ENCODE measurements at places on chromosomes 3 and 15.

GRCh38 chr3:194781617-194782016 is 95.9 kb downstream of the FAM43A start:
- DNase-seq = no peak

GRCh38 chr3:115517457-115518050 is 105.8 kb upstream of the GAP43 start:
- no peak for DNase-seq

DNA sequence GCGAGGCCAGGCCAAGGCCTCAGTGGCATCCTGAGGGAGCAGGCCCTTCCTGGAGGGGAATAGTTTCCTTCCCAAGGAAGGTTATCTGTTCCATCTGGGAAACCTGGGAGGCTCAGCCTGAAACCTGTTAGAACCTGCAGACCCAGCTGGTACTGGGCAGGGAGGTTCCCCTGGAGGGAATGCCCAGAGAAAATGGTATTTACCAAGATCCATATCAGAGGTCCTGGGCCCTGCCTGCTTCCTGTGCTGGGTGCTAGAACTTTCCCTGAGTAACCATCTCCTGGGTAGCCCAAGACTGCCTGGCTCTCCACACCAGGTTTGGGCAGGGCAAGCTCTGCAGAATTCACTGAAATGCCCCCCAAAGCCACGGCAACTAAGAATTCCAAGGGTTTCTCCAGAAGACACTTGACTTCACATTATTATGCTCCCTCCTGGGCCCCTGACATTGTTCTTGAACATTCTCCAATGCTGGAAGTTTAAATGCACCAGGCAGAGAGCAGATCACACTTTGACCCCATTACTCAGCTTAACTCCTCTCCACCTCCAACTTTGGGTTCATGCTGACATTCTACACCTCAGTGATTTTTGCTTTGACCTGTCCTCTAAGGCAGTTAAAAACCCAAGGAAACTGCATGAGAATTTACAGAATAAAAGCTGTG is 2.0 kb downstream of the CA12 start:
- DNase-seq = no peak

DNA sequence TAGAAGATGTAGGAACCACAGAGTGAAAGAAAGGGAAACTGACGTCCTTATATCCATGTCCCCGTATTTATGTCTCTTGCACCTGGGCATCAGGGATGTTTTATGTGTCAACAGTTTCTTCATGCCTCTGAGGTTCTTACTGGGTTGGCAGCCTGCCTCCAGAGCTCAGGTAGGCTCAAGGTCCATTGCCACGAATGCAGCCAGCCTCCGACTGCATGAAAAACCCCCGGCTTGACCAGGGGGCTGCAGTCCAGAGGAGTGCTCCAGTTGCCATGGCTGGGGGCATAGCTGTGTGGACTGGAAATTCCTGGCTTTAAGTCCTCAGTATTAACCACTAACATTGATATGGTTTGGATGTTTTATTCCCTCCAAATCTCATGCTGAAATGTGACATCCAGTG is 2.8 kb upstream of the CSPG5 start:
- DNase-seq = no peak

DNA sequence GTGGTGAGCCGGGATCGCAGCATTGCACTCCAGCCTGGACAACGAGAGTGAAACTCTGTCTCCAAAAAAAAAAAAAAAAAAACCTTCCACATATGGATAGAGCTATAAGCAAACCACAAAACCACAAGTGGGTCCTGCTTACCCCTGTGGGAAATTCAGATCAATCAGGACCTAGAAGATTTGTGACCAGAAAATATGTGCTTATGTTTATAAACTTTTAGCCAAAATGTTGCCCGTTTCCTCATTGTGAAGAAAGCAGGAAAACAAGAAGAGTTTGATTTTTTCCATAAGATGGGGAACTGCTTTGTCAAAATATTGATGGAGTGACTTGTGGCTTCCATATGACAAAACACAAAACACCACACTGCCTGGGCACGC is 3.4 kb upstream of the SLC25A38 start:
- DNase-seq = no peak

GRCh38 chr15:99252326-99252725 is 1.0 kb downstream of the LRRC28 start:
- no peak for DNase-seq

DNA sequence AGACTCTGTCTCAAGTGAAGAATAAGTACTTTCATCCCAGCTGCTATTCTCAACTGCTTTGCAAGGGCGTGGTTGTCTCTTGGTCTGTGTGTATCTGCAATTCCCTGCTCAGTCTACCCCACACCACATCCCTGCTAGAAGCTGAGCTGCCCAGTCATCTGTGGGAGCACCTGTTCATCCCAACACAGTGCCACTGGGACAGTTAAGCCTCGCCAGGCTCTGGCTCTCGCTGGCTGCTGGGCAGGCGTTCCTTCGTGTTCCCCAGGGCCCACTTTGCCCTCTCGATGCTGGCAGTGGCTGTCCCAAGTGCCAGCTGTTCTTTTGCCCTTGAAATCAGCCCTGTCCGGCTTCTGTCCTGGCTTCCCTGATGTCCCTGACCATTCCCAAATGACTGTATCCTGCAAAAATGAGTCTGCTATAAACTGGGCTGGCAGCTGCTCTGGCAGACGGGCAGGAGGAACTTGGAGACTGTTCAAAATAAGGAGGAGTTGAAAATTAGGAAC is 91.6 kb upstream of the KLHL25 start:
- DNase-seq = no peak

GRCh38 chr3:17135696-17136095 is 250.9 kb downstream of the PLCL2 start:
- DNase-seq = no peak

- DNase-seq = no peak
These were observed 47.2 kb upstream of the KLF13 start for GRCh38 chr15:31279221-31280045.

GRCh38 chr3:58321791-58322190 is 10.9 kb upstream of the PXK start:
- DNase-seq = no peak

DNA sequence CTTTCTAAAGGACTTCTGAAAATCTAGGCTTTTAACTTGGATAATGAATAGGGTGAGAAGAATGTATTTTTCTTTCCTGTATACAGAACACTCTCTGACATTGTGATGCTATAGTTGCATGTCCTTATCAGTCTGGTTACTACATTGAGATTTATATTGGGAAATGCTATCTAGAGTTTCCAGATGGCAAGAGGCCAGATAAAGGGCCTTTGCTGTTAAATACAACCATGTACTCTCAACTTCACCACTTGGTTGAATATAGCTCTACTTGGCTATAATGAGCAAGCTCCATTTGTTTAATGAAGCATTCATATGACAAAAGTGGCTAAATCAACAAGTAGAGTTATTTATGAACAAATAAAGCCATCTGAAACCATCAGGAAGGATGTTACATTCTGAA is 91.0 kb downstream of the IGSF11 start:
- no peak for DNase-seq

GRCh38 chr3:170632780-170633179 is 46.9 kb upstream of the SLC7A14 start:
- DNase-seq = no peak

DNA sequence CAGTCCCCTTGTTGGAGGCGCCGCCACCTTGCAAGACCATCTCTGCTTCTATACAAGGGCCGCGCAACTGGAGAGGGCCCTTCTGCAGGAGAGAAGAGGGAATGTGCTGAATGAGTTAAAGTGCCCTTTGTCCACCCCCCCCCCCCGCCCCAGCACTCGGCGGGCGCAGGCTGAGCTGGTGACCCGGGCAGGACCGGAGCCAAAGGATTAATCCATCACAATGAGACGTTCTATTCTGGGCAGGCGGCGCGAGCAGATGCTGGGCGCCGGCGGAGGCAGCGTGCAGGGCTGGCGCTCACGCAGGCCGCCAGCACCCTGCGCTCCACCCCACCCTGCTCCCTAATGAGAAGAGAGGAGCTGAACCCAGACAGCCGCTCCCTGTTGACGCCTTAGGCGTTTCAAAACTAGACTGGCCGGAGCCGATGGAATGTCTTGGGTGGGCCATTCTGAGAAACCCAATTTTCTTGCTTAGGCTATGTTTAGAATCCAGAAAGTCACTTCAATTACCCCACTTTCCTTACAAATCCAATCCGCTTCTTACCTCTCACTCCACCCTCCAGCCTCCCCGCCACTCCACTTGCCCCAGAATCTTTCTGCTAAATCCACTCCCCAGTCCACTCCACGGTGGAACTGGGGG is 32.9 kb downstream of the GJD2 start:
- no peak for DNase-seq

DNA sequence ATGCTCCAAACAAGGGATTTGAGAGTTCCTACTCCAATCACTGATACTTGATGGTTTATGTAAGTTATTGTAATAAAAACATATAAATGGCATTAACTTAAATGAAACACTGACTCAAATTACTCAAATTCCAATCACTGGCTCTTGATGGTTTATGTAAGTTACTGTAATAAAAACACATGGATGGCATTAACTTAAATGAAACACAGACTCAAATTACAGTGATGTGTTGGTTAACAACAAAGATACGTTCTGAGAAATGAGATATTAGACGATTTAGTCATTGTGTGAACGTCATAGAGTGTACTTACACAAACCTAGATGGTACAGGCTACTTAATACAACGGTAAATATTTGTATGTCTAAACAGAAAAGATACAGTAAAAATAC is 6.6 kb downstream of the MOBP start:
- no peak for DNase-seq

DNA sequence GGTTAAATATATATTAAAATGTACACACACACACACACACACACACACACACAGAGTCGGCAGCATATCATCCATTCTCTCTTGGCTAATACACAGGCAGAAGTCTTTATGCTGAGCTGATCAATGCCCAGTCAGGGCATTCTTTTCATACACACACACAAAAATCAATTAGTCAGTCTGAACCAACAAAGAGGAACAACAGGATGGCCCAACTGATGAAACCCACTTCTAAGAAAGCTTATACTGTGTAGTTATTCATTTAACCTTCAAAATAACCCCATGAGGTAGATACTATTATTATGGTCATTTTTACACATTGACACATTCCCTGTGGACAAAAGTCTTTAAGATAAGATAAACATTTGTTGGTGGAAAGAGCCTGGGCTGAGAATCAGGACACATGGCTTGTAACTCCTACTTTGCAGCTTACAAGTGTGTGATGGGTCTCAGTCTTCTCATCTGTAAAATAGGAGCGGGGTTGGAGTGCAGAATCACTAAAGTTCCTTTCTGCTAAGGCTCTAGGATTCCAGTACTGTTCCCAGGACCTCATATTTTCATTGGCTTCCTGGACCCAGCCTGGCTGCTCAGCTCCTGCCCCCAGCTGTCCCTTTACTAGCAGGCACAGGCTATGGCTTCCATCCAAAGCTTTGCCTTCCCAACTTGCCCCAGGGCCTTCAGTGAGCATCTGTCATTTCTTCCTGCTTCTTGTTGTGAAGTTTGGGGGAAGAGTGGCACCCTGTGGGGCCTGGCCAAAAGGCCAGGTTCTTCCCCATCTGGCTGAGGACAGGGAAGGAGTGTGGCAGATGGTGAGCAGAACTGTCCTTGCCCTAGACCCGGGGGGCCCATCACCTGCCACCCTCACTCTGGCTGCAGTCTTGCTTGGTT is 27.2 kb upstream of the GLCE start:
- DNase-seq = no peak

GRCh38 chr3:158823426-158823825 is 21.6 kb downstream of the MFSD1 start:
- DNase-seq = no peak

DNA sequence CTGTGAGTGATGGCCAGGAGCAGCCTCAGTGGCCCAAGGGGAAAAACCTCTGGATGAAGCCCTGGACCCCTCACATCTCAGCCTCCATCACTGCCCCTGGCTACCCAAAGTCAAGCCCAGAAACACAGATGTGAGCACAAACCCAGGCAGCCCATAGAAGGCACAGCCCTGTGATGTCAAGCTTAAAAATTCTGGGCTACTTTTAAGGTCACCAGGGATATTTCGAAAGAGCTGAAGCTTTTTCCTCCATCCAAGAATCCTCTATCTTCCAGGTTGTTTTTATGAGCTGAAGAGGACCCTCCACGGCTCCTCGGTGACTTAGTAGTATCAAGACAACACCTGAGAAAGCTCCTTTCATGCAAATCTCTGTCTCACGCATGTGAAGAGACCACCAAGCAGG is 11.5 kb downstream of the LIPC start:
- DNase-seq = no peak

DNA sequence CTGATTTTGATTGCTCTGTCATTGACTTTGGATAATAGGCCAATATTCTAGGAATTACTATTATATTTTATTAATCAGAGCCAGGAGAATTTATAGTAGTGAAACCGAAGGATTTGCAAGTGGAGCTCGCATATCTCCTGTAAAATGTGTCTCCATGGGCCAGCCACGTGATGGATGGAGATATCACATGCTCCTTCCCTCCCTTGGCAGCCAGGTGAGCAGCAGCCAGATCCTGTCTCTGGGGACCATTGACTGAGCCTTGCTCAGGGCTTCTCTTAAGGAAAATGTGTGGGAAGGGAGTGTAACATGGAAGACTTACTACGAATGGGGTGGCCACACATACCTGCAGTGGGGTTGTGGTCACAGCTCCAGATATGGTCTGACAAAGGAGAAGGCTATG is 144.7 kb upstream of the RGMA start:
- DNase-seq = no peak

DNA sequence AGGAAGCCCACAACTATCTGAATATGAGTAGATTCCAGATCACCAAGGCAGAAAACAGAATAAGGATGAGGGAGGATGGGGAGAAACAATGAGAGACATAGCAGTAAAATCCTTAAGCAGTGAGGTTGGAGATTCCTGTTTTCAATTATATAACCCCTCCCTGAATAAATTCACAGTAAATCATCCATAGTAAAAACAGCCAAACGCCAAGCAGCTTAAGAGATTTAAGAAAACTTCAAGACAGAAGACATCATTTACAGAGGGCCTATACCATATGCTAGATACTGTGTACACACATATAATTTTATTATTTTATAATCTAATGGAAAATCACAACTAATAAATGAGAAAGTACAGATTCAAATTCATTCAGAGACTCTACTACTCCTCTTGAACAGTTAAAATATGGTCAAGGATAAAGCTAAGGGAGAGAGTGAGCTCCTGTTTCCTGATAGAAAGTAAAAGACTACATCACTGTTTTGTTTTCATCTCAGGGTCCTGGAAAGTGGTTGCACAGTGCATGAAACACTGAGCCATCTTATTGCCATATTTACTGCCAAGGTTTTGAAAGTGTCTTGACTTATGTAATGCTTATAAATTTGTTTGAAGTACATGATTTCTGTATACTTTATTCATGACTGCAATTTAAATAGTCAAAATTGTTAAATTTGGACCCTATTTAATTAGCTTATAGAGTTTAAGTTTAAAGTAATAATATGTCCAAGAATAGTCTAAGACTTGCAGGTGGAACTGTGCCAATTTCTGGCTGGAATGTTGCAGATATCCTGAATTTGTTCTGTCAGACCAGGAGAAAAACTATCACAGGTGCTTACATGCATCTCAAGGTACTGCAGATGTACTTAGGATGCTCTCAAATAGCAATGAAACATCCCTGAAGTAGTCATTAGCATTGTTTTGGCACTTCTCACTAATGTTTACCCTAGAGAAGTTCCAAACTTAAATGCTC is 141.4 kb downstream of the TBL1XR1 start:
- no peak for DNase-seq

GRCh38 chr15:98887976-98888375 is 119.6 kb downstream of the PGPEP1L start:
- DNase-seq = no peak

Measured in SW 1271 (cell line).